ENCODE measurements at places on chromosomes 5 and 9.

- DNase-seq: no peak
Measured at GRCh38 chr5:150117945-150118560, 31.7 kb upstream of the CSF1R start.

DNA sequence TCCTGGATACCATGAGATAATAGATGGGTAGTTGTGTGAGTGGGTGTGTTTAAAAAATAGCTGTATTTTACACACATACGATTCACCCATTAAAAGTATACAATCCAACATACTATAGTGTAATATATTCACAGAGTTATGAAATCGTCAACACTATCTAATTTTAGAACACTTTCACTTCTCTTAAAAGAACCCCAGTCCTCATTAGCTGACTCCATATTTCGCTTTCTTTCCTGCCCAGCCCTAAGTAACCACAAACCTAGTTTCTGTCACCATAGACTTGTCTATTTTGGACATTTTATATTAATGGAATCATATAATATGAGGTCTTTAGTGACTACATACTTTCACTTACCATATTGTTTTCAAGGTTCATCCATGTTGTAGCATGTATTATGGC lies 63.8 kb upstream of the S1PR3 start:
- DNase-seq: no peak

GRCh38 chr5:4874097-4874496 lies 266.0 kb upstream of the ADAMTS16 start:
- DNase-seq: no peak

- no peak for DNase-seq
Measured at GRCh38 chr5:173231381-173231766, 3.6 kb downstream of the NKX2-5 start.

DNA sequence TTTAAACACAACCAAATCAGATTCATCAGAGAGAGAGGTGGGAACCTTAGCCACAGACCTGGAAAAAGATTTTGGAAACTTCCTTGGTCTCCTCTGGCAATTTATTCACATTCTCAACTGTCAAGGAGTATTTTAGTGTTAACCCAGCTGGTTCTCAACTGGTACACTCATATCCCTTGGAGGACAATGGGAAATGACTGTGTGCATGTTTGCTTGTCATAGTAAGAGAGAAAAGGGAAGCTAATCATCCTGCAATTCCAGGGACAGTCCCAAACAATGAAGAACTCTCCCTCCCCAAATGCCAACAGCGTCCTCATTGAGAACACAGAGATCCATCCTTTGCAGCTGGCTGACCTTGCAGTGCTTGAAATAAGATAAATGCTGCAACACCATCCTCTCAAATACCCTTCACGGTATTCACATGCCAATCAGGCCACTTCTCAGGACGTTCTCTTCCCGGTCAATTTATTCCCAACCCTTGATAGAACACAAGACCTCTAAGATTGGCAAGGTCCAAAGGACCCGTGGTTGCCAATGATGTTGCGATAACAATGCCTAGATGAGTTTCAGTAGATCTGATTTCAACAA lies 75.5 kb downstream of the EPB41L4B start:
- DNase-seq: no peak

GRCh38 chr5:150052956-150053712 lies 33.2 kb downstream of the CSF1R start:
- DNase-seq: no peak

- no peak for DNase-seq
Measured at GRCh38 chr9:71975833-71976232, 64.4 kb downstream of the C9orf85 start.

GRCh38 chr5:138096363-138096762 lies 12.5 kb downstream of the WNT8A start:
- DNase-seq: no peak

- DNase-seq: no peak
Measured at GRCh38 chr5:175202463-175203068, 241.4 kb downstream of the DRD1 start.

GRCh38 chr5:135332519-135333150 lies 66.4 kb downstream of the MACROH2A1 start:
- DNase-seq: no peak

DNA sequence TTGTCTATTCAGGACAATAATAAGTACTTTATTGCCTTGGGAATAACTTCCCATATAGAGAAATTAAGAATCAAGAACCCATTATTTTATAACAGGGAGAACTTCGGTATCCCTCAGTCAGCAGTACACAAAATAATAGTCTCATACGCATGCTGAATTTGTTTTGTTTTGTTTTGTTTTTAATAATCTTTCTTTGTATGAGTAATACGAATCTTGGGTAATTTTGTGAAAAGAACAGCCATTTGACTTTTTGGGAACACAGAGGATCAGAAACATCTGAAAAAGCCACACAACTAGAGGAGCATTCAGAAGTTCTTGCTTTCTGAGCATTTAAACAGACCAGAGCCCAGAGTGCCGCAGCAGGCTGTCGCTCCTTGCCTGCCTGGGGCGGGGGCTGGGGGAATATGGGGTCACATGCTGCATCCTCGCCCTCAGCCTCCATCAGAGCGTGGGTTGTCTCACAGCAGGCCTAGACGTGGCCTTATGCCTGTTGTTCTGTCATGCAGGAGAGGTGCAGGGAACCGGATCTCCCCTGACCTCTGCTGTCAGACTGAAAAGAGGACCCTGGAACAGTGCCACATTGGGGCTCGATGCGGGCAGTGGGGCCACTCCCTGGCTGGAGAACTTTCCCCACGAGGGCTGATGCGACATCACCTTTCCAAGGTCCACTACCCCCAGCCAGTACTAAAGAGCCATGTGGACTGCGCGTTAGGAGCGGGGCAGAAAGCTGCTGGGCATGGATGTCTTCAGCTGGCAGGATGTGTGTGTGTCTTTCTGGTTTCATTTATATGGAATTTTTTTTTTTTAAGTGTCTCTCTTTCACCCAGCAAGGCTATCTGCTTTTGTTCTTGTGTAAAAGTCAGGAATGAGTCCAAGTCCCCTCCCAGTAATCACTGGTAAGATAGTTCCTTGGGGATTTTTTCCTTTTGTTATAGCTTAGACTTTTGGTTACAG lies 133.4 kb upstream of the OTULINL start:
- DNase-seq: no peak

DNA sequence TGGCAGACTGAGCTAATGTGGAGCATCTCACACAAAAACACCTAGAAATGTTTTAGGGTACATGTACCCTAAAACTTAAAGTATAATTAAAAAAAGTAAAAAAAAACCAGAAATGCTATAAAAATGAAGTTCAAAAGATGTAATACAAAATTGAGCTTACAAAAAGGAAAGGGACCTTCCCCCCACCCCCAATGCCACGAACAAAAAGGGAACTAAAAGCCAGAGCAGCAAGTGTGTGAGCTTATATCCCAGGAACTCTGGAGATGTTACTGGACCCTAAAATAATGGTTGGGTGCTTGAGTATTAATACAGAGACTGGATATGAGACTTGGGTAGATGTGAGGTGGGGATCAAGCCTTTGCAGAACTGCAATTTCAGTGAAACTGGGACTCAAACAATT lies 11.0 kb downstream of the SPATA9 start:
- no peak for DNase-seq

GRCh38 chr5:180137401-180138213 lies 66.0 kb upstream of the RNF130 start:
- DNase-seq: no peak

GRCh38 chr9:107674721-107675277 lies 185.2 kb upstream of the KLF4 start:
- DNase-seq: no peak

DNA sequence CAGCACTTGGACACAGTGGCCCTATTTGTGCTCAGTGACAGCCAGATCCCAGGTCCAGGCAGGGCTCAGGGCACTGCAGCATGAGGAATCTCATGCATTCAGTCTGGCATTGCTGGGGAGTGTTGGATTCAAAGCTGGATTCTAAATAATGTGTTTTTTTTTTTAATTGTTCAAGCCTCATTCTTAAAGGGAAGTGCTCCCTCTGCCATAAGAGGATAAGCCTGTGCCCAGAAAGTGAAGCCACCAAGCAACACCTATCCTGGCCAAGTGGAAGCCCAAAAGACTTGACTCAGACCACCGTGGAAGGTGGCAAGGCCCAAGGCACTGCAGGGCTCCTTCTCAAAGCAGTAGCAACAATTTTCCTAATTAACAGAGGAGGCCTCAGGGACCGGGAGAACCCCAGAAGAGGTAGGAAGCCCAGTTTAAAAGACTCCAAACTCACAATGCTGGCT lies 135.6 kb downstream of the ACTL7B start:
- DNase-seq: no peak

GRCh38 chr5:337563-338130 lies 16.1 kb downstream of the AHRR start:
- DNase-seq: no peak

- DNase-seq: no peak
Measured at GRCh38 chr5:134275822-134276221, 49.9 kb upstream of the PPP2CA start.

- no peak for DNase-seq
Measured at GRCh38 chr5:163473635-163474243, 13.3 kb downstream of the HMMR start.

DNA sequence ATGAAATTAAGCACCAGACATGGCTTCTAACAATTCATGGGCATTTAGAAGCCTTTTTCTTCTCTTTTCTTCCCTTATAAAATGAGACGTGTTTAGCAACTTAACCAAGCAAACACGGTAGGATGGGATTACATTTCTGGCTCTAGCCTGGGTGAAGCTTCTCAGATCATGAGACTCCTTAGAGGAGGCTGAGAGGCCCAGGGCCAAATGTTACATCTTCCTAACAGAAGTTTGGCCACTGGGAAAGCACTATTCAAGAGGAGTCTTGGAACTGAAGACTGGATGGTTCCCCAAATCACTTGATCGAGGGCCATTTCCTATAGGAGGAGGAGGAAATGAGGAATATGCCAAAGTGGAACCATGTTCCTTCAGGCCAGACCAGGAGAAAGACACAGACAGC lies 1.9 kb downstream of the GABRP start:
- DNase-seq: no peak
